ENCODE measurements at places on chromosomes 7 and 10. TPM values are rescaled to one million over a fixed set of nuclear protein-coding genes. Genes with fewer than 3 reads are reported as not detected.

DNA sequence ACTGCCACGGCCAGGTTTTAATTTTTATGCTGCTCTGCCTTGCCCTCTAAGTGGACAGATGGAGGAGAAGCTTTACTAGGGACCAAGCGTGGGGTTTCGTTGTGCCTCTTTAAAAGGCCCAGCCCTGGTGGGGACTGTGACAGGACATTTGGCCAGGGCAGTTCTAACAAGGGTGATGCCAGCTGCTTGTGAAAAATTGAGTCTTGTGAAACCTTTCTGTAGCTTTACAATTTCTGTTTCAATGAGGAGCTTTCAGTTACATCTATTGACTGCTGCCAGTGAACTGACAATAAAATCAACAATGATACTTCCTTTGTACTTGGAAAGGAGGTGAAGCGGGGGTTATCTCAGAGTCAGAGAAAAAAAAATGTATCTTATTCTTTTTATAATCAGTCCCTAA is 233.1 kb upstream of the CSTF2T start:
- DNase-seq = no peak
- H3K27me3 ChIP-seq = no peaks in the 10 kb centered on the region
- no peak overlapping the region for H3K4me3 ChIP-seq
- H3K36me3 ChIP-seq = no peaks in the 10 kb centered on the region

The CHN2 gene
- total RNA-seq = 0.69 TPM

GRCh38 chr7:114860206-114860605 is 61.7 kb upstream of the MDFIC start:
- no peak overlapping the region for H3K4me3 ChIP-seq
- H3K4me1 ChIP-seq = no peaks in the 10 kb centered on the region
- no peak overlapping the region for H3K27ac ChIP-seq
- no peaks in the 10 kb centered on the region for H3K27me3 ChIP-seq
- H3K36me3 ChIP-seq = no peaks in the 10 kb centered on the region

DNA sequence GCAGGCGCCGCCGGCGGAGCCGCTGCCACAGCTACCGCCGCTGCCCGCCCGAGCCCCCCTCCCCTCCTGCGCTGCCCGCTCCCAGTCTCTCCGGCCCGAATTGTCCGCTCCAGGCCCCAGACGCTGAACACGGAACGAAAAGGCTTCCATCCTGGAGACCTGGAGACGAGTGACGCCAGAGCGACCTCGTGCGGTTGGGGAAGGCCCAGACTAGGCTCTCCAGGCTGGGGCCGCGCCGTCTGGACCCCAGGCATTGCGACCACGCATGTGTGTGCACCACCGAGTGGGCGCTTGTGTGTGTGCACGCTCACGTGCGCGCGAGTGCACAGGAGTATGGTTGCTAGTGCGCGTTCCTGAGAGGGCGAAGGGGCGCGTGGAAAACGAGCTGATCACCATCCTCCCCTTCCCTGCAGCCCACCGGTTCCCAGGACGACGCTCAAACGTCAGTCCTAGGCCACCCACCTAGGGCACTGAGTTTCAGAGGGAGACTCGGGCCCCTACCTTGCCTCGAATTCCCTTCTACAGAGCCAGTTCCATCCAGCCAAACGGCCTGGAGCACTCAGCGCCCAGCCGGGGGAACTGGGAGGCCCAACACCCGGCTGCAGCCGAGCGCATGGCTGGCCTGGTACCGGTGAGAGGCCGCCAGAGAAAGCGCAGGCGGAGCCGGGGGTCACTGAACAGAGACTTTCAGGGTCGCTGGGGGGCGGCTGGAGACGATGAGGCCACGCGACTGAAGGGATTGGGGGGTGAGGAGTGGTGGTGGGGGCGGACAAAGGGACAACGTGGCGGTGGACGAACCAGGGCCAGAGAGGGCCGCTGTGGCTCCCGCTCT is 11.6 kb downstream of the LBX1 start:
- no peak overlapping the region for H3K27ac ChIP-seq
- no peaks in the 10 kb centered on the region for H3K36me3 ChIP-seq
- peaks cover 77% of the 10 kb centered on the region for H3K27me3 ChIP-seq
- peak overlapping the region; percentile 26 for H3K4me3 ChIP-seq
